ENCODE measurements at places on chromosomes 13 and 19.
A peak's percentile ranks its signal among the peaks of the same experiment; 100 is the strongest.

- DNase-seq: peak; percentile 15
Measured at GRCh38 chr13:109569958-109570711, 216.2 kb downstream of the IRS2 start.

GRCh38 chr13:45737571-45738017, 35.5 kb downstream of the CBY2 start:
- peak; percentile 18 for DNase-seq

GRCh38 chr19:12784871-12785430, 6.3 kb upstream of the JUNB start:
- DNase-seq: no peak

DNA sequence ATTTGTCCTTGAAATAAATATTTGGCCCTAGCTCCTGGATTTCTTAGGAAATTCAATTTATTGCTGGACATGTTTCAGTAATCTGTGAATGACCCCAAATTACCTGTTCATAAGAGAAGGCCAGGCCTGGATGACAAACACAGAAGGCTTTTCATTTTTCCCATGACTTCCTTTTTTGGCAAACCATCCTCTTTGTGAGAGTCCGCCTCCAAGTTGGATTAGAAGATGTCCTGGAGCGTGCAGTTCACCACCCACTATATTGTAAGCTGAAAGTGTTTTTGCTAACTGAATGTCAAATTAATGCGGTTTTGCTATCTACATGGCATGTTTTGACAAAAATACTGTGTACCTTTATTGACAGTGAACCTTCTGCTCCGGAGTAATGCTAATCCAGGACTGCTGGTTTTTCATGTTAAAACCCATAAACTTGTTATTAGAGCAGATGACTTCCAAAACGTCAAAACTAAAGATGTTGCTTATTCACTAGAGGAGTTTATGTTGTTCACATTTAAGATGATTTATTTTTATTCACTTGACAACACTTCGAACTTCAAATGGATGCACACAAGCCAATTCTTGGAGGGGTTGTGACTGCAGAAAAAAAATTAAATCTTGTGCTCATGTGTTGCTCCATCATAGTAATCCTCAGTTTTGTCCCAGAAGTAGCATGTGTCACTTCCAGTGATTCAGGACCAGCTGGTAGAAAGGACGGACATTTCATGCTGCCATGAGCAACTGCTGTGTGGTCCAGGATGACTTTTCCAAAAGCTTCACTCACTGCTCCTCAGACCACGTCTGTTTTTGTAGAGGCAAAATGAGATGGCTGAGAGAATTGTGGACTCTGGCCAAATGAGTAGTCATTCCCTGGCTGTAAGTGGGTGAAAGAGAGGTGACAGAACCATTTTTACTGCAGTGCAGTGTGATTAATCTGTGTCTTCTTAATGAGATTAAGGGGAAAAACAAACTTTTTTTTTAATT, 71.0 kb downstream of the ITGBL1 start:
- no peak for DNase-seq

GRCh38 chr19:42497492-42498168, 30.7 kb downstream of the CEACAM1 start:
- DNase-seq: no peak

GRCh38 chr19:53958823-53959757, 3.6 kb upstream of the CACNG8 start:
- no peak for DNase-seq

DNA sequence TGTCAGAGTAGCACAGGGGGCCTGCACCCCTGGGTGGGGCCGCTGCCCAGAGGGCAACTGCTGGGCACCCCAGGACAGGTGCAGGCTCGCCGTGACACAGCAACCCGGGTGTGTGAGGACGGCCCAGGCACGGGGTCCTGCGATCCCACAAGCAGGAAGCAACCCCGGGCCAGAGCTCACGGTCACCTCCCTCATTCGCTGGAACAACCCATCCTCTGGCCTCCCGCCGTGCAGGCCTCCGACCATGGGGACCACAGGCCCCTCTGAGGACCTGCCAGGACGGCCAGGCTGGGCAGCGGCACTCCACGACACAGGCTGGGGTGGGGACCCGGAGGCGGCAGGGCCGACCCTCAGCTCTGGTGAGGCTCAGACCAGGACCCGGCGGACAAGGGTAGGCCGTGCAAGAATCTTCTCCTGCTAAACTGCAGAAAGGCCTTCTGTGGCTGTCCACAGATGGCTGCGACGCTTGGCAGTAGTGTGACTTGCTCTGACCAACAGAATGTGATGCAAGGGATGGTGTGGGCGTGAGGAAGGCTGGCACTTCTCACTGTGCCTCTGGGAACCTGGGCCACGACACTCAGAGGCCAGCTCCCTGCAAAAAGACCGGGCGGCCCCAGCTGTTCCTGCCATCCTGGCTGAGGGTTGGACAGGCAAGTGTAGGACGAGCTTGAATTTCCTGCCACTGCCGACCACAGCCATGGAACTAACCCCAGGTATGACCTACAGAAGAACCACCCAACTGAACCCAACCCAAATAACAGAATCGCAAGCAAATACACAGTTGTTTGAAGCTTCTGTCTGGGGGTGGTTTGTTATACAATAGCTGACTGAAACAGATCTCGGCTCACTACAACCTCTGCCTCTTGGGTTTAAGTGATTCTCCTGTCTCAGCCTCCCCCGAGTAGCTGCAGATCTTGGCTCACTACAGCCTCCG, 26.5 kb downstream of the PIP5K1C start:
- no peak for DNase-seq

DNA sequence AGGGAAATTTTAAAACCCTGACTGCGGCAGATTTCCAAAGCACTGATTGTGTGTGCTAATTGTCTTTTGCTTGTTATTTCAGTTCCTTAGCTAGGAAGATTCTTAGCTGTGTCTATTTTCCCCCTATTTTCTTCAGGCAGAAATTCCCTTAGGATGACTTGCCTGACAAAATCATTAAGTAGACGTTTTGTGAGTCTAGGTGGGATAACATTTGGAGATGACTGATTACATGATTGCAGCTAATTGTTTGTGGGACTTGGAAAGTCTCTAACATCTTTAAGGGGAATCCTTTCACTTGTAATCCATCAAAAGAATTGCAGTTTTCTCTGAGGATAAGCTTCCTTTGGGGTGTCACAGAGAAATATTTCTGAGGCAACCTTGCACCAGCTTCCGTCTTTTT, 228.0 kb downstream of the OXGR1 start:
- no peak for DNase-seq

DNA sequence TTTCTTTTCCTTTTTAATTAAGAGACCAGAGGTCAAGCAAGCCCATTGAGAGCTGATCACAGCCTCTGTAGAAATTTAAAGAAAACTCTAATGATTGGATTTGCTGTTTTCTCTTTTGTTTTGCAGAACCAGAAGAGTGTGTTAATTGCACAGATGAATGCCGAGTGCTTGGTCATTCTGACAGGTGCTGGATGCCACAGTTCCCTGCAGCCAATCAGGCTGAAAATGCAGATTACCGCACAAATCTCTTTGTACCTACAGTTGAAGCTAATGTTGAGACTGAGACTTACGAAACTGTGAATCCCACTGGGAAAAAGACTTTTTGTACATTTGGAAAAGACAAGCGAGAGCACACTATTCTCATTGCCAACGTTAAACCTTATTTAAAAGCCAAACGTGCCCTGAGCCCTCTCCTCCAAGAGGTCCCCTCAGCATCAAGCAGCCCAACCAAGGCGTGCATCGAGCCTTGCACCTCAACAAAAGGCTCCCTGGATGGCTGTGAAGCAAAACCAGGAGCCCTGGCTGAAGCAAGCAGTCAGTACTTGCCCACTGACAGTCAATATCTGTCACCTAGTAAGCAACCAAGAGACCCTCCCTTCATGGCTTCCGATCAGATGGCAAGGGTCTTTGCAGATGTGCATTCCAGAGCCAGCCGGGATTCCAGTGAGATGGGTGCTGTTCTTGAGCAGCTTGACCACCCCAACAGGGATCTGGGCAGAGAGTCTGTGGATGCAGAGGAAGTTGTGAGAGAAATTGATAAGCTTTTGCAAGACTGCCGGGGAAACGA, 93.1 kb downstream of the PCDH17 start:
- no peak for DNase-seq

GRCh38 chr13:46516599-46517338, 36.2 kb upstream of the LRCH1 start:
- no peak for DNase-seq
